ENCODE measurements at places on chromosomes 6 and 20. TPM values are rescaled to one million over a fixed set of nuclear protein-coding genes. Genes with fewer than 3 reads are reported as not detected.

GRCh38 chr20:43187476-43188233, 2.1 kb downstream of the PTPRT start:
- peak; percentile 67 for DNase-seq

- no peak for DNase-seq
Observed at GRCh38 chr6:35072051-35072697, 69.0 kb downstream of the TCP11 start.

Gene TGM3
- polyA plus RNA-seq, result 1.6 TPM

Gene SLC17A3
- polyA plus RNA-seq, result not detected

Gene PTGIS
- polyA plus RNA-seq, result 15.1 TPM

Measured in small intestine (tissue), 16 donors.